ENCODE measurements at places on chromosomes 1 and 21.

- DNase-seq: no peak
Observed at GRCh38 chr1:51264451-51264850, 28.4 kb downstream of the RNF11 start.

DNA sequence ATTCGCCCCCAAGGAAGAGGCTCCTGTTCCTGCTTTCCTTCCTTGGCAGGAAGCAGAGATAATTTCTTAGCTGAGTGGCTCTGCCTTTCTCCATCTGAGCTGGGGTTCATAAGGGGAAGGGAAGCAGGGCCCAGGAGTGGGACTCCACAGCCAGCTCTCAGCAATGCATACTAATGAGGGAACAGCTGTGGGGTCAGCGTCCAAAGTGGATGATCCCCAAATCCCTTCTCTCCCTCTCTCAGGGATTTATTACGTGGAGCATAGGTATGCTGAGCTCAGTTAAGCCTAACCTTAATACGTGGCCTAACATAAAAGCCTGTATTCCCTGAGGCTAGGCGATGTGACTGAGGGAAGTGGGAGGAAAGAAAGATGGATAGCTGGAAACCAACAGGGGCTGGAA lies 87.3 kb upstream of the CTTNBP2NL start:
- no peak for DNase-seq

DNA sequence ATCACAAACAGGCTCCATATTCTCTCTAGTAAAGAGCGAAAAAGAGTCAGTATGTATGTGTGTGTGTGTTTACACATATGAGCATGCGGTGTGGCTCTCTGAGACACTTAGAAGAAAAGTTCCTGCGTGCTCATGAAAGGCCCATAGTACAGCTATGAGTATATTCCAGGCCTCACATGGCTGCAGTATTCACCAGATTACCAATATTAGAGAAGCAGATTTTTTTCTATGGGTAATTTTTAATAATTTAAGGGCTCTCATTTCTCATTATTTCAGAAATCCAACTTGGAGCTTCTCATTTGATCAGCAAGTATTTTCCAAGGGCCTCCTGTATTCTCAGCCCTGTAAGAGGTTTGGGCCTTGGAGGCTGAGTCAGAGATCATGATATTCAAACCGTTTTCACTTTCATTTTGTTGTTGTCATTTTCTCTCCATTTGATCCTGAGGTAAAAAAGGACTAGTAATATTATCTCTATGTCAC lies 232.9 kb upstream of the SGIP1 start:
- DNase-seq: peak; percentile 68

GRCh38 chr1:43830802-43831201 lies 102.8 kb upstream of the ARTN start:
- DNase-seq: no peak

DNA sequence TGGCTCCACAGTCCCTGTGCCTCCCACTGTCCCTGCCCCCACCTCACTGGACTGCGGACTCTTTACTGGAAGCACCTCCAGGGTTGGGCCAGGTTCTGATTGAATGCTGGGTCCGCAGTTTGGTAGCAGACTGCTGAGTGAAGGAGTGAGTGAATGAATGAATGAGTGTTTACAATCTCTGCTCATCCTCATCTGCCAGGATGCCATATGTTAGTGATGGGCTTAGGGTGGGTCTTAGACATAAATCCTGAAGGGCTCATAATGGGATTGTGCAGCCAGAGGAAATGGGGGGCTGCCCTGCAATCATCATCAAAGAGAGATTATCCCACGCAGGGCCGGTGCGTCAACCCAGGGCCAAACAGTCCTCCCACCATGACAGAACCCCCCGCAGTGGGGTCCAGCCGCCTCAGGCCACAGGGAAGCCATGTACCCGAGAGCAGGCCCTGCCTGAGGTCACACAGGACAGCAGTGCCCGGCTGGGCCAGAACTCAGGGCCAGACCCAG lies 26.1 kb downstream of the SLC1A7 start:
- DNase-seq: no peak

DNA sequence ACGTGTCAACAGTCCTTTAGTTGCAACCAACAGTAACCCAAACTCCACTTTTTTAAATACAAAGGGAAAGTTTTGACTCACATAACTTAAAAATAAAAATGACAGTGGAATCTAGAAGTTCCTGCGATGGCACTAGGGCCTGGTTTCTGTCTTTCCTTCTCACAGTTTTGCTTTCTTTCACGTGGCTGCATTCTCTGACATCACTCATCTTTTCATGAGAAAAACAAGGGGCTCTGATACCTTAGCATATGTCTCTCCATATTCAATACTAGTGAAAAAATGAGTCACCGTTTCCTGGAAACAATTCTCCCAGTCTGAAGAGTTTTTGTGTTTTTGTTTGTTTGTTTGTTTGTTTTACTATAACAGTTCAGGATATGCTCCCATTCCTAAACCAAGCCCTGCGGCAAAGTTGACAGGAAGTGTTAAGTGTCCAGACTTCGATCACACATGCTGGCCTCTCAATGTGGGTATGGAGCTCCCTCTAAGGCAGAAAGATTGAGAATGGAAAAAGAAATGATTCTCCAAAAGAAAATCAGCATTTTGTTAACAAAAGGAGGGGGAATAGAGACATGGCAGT lies 483.3 kb downstream of the TTLL7 start:
- DNase-seq: peak; percentile 1

All from CD4-positive, alpha-beta T cell treated with Interleukin-4 for 4 hours (primary cell).